ENCODE measurements at places on chromosomes 4 and X. TPM values are rescaled to one million over a fixed set of nuclear protein-coding genes. Genes with fewer than 3 reads are reported as not detected.
A peak's percentile ranks its signal among the peaks of the same experiment; 100 is the strongest.

- DNase-seq = no peak
Observed at GRCh38 chr4:36220776-36221175, 23.5 kb downstream of the ARAP2 start.

DNA sequence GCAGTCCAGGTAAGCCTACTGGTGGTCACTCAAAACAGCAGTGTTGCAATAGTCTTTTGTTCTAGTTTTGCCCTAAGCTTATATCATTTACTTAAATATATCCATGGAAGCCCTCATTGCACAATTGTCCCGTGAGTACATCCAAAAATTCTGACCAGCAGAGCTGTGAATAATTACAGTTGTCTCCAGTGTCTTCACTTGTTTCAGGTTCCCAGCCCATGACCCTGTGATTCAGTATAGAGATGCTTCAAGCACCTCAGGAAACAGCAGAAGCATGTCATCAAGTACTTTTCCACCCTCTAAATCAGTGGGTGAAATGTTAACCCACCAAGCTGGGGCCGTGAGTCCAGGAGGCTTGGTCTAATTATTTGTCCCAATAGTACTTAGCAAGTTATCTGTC is 214.9 kb upstream of the RPS6KA3 start:
- DNase-seq = no peak

The CLNK gene
- not detected for total RNA-seq

The SPANXA1 gene
- not detected for total RNA-seq

The DCAF12L2 gene
- 1.4 TPM for total RNA-seq

The ESX1 gene
- not detected for total RNA-seq

The ADH5 gene
- 147 TPM for total RNA-seq

GRCh38 chr4:30262379-30262778 is 457.8 kb upstream of the PCDH7 start:
- DNase-seq = no peak

DNA sequence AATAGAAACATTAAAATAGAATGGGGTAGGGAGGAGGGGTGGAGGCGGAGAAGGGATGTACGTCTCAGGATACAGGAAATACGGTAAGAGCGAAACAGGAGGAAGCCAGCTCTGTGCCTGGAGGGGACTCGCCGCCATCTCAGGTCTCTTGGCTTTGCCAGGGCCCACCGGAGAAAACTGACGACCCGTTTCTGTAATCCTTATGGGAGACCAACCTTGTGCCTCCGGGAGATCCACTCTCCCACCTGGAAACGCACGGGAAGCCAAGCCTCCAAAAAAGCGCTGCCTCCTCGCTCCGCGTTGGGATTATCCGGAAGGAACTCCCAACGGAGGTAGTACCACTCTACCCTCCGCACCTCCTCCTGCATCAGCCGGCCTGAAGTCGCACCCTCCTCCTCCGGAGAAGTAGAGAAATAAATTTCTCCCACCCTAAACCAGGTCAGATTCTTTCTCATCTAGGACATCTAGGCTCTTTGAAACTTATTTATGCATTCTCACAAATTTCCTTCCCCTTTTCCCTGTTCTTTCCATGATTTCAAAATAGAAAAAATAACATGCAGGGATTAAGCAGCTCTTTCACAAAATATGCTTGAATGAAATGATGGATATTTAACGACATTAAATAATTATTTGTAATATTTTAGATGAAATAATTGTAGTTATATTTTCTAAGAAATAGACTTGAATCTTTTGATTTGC is at the start of gene NBDY:
Gene NBDY, plus strand, starts transcription at position 92 of the 699 bp plus-strand sequence. Its CDS starts 111 bp downstream, at position 203.
- DNase-seq = peak; percentile 26

- no peak for DNase-seq
Observed at GRCh38 chr4:8754634-8755589, 116.7 kb downstream of the HMX1 start.

DNA sequence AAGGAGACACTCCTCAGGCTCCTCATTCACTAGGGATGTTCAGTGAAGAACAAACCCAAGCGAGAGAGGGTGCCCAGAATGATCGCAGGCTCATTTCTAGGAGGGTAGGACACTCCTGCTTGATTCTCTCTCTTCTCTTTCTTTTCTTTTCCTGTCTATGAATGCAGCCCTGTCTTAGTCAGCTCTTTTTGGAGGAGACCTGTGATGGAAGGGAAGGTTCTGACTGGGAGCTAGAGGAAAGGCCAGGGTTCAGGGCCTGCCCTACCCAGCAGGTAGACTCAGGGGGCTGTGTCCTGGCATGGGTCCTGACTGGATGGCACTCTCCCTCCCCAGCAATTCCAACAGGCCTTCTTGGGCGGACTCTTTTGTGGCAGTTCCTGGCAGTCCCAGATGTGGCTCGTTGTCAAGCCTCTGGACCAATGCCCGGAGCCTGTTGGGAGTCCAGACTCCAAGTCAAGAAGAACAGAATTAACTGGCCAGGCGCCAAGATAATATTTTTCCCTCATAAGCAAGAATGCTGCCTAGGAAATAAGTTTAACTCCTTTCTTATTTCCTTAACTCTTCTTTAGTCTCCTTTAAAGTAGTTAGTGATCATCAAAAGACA is 139.4 kb upstream of the SCML1 start:
- peak; percentile 70 for DNase-seq

The PCDH10 gene
- total RNA-seq = not detected

GRCh38 chr4:38192516-38192915 is 232.3 kb downstream of the PTTG2 start:
- no peak for DNase-seq

The CXXC4 gene
- total RNA-seq = not detected

- no peak for DNase-seq
Observed at GRCh38 chr4:38449506-38450174, 214.4 kb upstream of the KLF3 start.
